ENCODE measurements at places on chromosomes 13 and 19. TPM values are rescaled to one million over a fixed set of nuclear protein-coding genes. Genes with fewer than 3 reads are reported as not detected.

The ZNF470 gene
- 5.1 TPM for total RNA-seq

The KIRREL2 gene
- not detected for total RNA-seq

The ATP4B gene
- total RNA-seq: not detected

The C19orf18 gene
- not detected for total RNA-seq

The HAUS5 gene
- total RNA-seq: 3.3 TPM

The ZNF430 gene
- 5.0 TPM for total RNA-seq

The SETDB2 gene
- total RNA-seq: 8.7 TPM

The ZNF45 gene
- 16.3 TPM for total RNA-seq

The COL5A3 gene
- total RNA-seq: 2.6 TPM

The TUBB4A gene
- total RNA-seq: not detected

The TDRD12 gene
- total RNA-seq: 0.17 TPM

The PRTN3 gene
- not detected for total RNA-seq

The C19orf85 gene
- total RNA-seq: not detected

The LIPE gene
- total RNA-seq: 7.2 TPM

The LILRA2 gene
- total RNA-seq: not detected

The CGB3 gene
- total RNA-seq: not detected

The TICAM1 gene
- total RNA-seq: 2.5 TPM

The GIPR gene
- under 0.01 TPM for total RNA-seq

The C5AR1 gene
- not detected for total RNA-seq

The CD79A gene
- 0.11 TPM for total RNA-seq

The TBC1D17 gene
- total RNA-seq: 5.2 TPM

The PROZ gene
- not detected for total RNA-seq

The RPL18A gene
- 1,575 TPM for total RNA-seq

The PTH2 gene
- not detected for total RNA-seq

The FRY gene
- 106 TPM for total RNA-seq

The CPAMD8 gene
- 1.8 TPM for total RNA-seq

The EPSTI1 gene
- 0.26 TPM for total RNA-seq

The PSG7 gene
- not detected for total RNA-seq

The NTN5 gene
- total RNA-seq: not detected

The ZNF419 gene
- total RNA-seq: 7.6 TPM

The MICU2 gene
- total RNA-seq: 31.9 TPM

The ZNF625 gene
- 12.0 TPM for total RNA-seq

The TJP3 gene
- total RNA-seq: under 0.01 TPM

The ZNF835 gene
- total RNA-seq: not detected

The IGFL1 gene
- not detected for total RNA-seq

The KLK4 gene
- total RNA-seq: not detected

The CTXN1 gene
- 0.33 TPM for total RNA-seq

The CD22 gene
- 0.26 TPM for total RNA-seq

Measured in dermis lymphatic vessel endothelial cell (primary cell).